ENCODE measurements at places on chromosomes 7 and 10.
A peak's percentile ranks its signal among the peaks of the same experiment; 100 is the strongest.

- DNase-seq = no peak
Observed at GRCh38 chr10:7410862-7411670, at the start of gene SFMBT2. Gene SFMBT2 (minus strand): TSS chr10:7411034. CDS start chr10:7381898, 29,136 bp downstream.

DNA sequence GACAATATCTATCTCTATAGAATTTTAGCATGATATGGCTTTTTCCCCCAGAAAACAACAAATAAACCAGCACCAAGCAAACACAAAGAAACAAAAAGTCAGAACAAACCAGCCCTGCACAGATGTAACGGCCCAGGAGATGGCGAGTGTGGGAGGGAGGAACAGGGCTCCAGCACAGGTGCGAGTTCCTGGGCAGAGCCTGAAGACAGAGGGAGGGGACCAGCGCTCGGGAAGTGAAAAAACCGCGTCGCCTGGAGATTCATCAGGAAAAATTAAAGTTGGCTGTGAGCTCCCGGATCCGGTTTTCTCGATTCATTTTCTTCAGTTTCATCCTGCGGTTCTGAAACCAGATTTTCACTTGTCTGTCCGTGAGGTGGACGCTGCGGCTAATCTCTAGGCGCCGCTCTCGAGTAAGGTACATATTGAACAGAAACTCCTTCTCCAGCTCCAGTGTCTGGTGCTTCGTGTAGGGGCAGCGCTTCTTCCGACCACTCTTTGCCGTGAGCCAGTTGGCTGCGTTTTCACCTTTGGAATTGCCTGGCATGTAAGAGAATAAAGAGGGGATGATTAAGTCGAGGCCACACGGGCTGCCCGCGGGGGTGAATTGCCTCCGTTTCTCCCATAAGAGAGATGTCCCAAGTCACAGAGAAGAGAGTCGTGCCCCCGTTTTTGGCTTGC is 2.3 kb downstream of the HOXA10 start:
- peak; percentile 34 for DNase-seq

GRCh38 chr7:47046949-47047348 is 535.0 kb downstream of the TNS3 start:
- no peak for DNase-seq

DNA sequence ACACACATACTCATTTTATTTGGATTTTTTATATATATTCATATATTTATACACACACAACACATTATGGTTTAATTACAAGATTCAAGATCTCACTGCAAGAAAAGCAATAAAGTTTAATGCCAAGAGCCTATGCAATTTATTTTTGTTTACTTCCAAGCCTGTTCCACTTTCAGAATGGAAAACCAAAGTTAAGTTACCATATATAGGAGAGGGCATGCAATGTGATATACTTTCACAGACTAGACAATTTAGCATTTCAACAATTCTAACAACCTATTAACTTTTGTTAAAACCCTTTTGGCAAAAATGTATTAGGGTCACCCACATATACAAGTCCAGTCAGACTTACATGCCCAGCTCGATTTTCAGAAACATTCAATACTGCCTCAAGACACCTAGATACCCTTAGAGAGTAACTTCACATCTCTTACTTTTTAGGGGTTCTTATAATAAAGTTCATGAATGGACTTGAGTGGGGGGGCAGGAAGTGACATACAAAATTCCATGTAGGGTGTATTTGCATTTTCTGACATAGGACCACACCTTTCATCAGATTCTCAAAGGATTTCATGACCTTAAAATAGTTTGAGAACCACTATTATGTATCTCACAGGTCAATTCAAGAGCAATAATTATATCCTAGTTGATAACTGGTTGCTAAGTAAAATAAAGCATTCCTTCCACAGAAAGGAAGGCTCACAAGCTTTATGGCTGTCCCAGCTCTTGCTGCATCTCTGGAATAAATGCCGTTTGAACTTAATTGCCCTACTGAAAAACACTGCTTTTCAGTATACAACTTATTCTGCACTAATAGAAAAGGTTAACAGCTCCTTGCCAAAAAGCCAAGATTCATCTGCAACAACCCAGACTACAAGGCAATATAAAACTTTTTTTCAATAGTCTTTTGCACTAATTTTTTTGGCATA is 2.5 kb downstream of the P4HA1 start:
- DNase-seq = no peak

DNA sequence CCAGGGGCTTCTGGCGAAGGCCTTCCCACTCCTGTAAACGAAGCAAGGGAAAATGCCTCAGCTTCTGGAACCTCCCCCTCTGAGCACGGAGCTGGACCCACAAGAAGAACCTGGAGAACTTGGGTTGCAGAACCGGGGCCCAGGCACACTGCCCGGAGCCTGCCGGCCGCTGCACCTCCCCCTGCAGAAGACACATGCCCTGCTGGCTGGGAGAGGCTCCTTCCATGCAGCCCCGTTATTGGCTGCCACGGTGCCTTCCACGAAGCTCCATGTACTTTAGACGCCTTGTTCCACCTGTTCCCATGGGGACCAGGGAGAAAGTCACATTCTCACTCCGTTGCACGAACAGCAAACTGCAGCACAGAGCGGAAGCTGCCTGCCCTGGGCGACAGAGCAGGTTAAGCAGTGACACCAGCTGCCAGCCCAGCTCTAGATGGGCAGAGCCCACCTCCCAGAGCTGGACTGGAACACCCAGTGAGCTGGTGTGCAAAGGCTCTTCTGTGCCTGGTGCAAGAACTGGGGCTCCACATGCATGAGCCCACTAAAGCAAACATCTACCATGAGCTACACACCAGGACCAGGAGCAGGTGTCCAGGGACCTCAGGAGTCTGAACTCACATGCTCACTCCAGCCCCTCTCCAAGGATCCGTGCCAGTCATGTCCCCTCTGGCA is 70.1 kb downstream of the TNS3 start:
- no peak for DNase-seq

- no peak for DNase-seq
Observed at GRCh38 chr10:100741378-100742075, 3.9 kb upstream of the PAX2 start.

DNA sequence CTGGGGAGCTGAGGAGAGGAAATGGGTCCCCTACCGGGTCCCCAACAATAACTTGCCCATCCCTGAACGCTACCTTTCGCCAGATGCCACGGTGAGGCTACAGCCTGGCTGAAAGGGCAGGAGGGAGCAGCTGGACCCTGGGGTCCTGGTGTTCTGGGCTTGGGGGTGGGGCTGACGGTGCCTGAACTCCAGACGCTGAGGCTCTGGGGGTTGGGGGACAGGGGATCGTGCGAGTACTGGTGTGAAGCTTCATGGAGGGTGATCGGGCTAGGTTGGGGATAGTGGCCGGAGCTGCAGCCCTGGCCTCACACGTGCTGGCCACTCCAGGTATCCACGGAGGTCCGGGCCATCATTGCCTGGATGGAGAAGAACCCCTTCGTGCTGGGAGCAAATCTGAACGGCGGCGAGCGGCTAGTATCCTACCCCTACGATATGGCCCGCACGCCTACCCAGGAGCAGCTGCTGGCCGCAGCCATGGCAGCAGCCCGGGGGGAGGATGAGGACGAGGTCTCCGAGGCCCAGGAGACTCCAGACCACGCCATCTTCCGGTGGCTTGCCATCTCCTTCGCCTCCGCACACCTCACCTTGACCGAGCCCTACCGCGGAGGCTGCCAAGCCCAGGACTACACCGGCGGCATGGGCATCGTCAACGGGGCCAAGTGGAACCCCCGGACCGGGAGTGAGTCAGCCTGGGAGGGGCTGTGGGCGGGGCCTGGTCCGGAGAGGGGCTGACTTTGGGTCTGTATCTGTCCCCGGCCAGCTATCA is 8.3 kb downstream of the AEBP1 start:
- DNase-seq = no peak

Data from NCI-H1436 (cell line).